ENCODE measurements at places on chromosomes 13 and 19. TPM values are rescaled to one million over a fixed set of nuclear protein-coding genes. Genes with fewer than 3 reads are reported as not detected.
A peak's percentile ranks its signal among the peaks of the same experiment; 100 is the strongest.

ZNF574 gene
- 23.3 TPM for total RNA-seq

C19orf38 gene
- not detected for total RNA-seq

DNA sequence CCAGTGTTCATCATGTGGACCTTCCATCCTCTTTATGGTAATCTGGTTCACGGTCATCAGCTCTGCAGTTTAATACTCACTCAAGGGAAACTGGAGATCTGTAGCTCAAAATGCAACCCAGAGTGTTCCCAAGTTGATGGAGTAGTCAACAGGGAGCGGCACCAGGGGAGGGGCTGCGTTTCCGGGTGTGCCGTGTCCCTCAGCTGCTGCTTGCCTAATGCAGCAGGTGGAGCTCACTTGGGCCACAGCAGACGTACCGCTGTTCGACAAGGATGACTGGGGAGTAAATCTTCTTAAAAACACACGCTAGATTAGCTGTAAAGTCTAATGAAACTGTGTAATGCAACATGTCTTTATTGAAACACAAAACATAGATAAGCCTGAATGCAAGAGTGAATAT lies 81.1 kb downstream of the TNFSF13B start:
- no peak for DNase-seq

- DNase-seq, result no peak
Observed at GRCh38 chr13:112889351-112890290, 79.4 kb upstream of the MCF2L start.

GRCh38 chr13:96792736-96793403 lies 201.4 kb downstream of the OXGR1 start:
- DNase-seq, result peak; percentile 46
